GM04503 (cell line): ENCODE measurements at places on chromosomes 4 and X.

- DNase-seq, result no peak
Measured at GRCh38 chr4:10924274-10924673, 239.7 kb upstream of the CLNK start.

GRCh38 chrX:24859211-24859841 is 156.4 kb downstream of the ARX start:
- no peak for DNase-seq

DNA sequence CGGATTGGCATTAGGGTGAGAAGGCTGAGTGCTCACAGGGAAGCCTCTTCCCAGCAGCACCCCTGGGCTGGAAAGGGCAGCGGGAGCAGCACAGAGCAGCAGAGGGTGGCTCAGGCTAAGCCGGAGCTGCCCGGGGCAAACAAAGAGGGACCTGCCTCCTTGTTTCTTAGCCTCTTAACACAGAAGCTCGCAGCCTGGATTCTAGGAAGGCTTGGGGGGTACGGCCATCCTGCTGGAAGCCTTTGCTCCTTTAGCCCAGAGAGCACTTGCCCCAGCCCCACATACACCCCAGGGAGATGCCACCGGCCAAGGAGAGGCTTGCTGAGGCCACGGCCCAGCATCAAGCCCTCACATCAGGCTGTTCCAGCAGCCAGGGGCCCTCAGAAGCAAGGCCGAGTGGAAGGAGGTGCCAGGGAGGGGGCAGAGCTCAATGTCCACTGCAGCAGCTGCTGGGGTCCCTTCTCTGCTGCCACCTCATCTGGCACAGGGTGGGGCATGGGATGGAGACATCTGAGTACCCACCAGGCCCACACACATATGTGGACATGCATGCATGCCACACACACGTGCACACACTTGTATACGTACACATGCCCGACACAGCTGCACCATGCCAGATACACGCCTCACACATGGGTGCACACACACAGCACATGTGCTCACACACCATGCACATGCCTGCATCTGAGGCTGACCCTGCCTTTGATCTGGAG is 20.3 kb upstream of the SPON2 start:
- DNase-seq, result no peak

DNA sequence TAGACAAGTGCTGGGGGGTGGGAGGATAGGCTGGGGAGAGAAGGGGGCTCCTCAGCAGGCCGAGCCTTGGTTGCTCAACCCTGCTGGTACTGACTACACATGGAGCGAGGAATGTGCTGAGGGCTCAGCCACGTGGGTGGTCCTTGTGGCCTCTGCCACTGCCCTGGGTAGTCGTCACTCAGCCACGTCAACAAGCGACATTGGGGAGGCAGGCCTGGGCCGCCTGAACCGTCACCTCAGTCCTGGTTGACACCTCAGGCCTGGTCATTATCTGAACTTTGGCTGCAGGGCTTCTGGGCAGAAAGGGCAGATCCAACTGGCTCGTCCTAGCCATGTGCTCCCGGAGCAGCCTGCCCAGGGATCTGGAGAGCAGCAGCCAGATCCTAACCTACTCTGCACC is 62.7 kb upstream of the GDPD2 start:
- DNase-seq, result no peak

GRCh38 chr4:124090021-124090420 is 622.5 kb downstream of the ANKRD50 start:
- DNase-seq, result no peak

DNA sequence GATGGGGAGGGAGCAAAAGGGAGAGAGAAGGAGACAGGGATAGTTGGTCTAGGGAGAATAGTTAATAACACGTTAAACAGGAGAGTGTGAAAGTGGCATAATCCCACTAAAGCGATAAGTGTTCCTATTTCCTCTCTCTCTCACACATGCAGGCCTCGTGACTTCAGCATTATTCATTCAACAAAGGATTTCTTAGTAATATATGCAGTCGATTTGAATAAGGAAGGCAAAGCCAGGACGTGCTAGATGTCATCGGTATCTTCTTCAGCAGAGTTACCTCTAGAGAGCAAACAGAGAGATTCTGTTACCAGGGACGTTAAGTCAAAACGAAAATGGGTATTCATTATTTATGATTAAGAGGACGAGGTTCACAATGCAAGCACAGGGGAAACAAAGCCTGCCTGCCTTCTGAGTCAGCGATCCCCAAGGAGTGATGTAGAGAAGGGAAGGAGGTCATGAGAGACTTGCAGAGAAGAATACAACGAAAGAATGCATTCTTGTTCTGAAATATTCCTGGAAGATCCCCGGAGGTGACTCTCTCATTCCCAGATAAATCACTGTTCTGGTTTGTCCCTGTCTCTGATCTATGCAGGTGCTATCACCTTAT is 1048.4 kb downstream of the NLGN4X start:
- no peak for DNase-seq

GRCh38 chr4:54487491-54487890 is 170.3 kb upstream of the KIT start:
- DNase-seq, result no peak

- no peak for DNase-seq
Measured at GRCh38 chr4:1366371-1367229, 19.6 kb downstream of the UVSSA start.

DNA sequence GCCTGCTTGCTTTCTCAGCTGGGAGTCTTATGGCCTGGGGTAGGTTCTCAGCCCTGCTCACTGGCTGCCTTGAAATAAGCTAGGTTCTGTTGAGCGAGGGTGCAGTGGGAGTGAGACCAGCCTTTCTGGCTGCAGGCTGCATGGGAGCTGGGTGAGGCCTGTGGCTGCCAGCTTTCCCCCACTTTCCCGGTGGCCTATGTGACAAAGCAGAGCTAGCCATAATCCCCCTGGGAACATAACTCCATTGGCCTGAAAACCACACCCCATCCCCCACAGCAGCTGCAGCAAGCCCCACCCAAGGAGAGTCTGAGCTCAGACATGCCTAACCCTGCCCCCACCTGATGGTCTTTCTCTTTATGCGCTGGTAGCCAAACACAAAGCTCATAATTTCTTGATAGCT is 118.9 kb downstream of the KLHL4 start:
- DNase-seq, result no peak

DNA sequence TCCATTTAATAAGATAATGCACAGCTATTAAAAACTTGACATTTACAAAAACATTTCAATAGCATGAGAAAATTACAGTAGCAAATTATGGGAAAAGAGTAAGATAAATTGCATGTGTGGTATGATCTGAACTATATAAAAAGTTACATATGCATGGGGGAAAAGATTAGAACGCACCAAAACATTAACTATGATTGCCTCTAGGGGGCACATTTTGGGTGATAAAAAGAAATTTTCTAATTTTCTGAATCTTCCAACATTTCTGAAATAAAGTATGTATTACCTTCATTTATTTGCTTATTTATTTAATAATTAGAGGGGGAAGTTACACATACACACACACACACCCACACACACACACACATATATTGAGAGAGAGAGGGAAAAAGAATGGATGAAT is 19.6 kb upstream of the KDM5C start:
- no peak for DNase-seq

GRCh38 chrX:134971926-134972325 is 18.9 kb upstream of the SMIM10 start:
- DNase-seq, result no peak

- DNase-seq, result no peak
Measured at GRCh38 chrX:19270727-19271126, 73.0 kb upstream of the PDHA1 start.

- DNase-seq, result no peak
Measured at GRCh38 chrX:44099366-44099765, 126.2 kb upstream of the NDP start.

GRCh38 chrX:34560180-34560579 is 96.9 kb downstream of the TMEM47 start:
- no peak for DNase-seq

DNA sequence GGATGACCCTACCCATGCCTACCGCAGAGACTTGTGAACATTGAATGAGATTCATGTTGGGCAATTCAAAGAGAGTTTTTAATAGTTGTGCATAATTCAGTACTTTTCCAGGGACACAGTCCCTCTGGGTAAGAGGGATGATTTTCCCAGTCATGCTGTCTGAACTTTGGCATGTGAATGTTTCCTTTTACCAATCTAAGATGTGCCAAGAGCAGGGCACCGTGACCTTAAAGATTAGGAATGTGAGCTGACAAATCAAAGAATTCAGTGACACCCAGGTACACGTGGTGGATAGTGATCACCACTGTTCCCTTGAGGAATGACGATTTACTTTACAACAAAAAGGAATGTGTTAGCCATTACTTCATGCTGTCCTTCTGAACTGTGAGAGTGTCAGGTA is 515.6 kb downstream of the PPARGC1A start:
- no peak for DNase-seq

DNA sequence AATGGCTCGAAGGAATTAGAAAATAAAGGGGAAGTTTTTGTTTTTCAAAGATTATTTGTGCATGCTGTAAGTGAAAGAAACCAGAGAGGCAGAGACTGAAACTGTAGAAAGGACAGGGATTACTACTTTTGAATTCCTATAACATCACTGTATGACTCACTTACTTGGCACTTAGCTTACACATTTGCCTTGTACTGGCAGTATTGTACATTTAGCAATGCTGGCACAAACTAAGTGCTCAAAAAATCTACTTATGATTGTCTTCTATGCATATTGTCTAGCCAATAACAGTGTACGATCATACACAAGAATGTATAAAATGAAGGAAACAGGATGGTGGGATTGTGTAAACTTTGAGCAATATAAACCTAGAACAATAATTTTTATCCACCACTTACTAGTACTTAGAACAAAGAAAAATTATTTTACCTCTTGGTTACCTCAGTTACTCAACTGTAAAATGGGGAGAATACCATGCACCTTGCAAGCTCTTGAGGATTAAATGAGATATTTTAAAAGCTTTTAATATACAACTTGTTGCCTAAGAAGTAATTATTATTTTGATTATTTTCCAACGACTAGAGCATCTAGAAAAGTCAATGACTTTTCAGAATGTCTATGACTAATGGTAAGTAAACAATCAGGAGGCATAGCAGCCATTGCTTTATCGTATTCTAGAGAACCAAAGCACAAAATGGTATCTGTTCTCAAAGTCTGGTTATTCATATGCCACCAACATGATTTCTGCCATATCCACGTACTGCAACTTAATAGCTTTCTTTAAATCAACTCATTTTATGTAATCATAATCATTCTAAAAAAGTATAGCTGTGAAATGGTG is 4.7 kb downstream of the FAM120C start:
- DNase-seq, result no peak

DNA sequence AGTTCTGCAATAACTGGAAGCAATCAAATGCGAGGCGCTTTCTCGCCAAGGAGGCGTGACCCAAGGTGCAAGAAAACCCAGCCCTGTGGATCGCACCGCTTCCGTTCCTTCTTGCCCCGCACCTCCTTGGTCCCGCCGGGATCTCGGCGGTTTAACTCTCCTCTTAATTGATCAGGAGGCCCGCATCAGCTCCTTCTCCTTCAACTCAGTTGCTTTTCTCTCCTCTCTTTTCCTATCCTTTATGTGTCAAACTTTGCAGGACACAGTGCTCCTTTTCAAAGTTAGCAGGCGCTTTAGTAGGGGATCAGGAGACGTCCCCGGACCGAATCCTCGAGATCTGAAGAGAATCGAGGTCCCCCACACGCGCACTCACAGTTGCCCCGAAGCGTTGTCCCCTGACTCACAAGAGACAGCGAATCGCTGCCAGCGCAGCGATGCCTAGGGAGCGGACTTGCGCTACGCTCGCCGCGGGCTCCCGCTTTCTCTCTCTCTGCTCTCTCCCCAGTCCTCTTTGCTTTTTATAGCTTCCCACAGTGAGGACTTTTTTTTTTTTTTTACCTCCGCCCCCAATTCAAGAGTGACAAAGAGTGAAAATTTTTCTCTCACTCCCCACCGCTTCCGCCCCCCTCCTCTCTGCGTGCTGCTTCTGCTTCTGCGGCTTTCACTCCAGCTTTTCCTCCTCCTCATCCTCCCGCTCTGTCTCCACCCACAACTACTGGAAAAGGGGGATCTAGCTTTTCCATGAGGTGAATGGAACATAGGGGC is at the start of gene DKK2:
Gene DKK2 (minus strand): TSS at position 495 of the 765 bp plus-strand sequence. CDS start 722 bp downstream, outside the sequence.
- DNase-seq, result no peak

GRCh38 chr4:164700471-164700870 is 53.5 kb upstream of the SMIM31 start:
- no peak for DNase-seq

DNA sequence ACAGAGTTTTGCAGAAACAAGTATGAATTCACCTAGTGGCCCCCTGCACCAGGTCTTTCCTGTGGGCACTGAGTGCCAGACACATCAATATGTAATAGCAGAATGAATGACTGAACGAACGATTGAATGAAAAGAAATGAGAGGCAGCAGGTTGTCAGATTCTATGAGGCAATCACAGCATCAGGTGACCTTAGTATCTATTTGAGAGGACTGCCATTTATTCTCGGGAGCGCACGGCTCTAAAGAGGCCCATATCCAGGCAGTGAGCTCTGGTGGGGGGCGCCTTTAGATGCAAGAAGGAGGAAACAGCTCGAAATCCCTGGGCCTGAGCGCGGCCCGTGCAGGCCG is 528 bp upstream of the SLC25A4 start:
- no peak for DNase-seq

GRCh38 chr4:184757810-184758209 is 23.9 kb upstream of the CENPU start:
- no peak for DNase-seq

GRCh38 chr4:37968747-37969146 is 8.5 kb downstream of the PTTG2 start:
- DNase-seq, result no peak

DNA sequence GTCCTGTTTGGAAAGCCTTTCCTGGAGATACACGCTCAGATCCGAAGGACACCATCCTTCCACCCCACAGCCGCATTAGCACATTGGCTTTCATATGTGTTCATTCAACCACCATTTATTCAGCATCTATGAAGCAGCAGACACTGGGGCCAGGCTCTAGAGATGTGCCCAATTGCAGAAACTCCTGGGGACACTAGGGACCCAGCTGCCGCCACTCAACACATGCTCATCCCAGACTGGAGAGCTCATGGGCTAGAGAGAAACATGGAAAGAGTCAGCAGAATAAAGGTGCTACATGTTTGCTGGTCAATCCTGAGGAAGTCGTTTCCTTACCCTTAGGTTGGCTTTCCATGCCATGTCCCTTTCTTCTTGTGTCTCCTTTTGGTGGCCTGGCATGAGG is 7.6 kb downstream of the CTAG1A start:
- no peak for DNase-seq

- peak; percentile 18 for DNase-seq
Measured at GRCh38 chrX:54076903-54077302, 32.6 kb upstream of the PHF8 start.

- no peak for DNase-seq
Measured at GRCh38 chr4:81330018-81330417, 115.0 kb upstream of the PRKG2 start.

DNA sequence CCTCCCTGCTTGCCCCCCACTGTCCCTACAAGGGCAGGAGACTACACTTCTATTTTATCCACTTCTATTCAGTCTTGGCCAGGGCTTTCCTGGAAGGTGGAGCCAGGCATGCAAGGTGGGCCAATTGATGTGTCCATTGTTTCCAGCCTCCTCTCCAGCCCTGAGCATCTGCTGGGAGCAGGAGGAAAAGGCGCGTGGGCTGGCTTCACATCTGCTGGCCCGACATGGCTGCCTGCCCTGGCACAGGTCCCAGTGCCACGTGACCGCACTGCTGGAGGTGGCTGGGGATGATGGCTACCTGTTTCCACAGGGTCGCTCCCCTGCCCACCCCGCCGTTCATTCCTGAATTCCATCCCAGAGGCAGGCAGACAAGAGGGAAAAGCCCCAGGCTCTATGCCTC is 247.7 kb downstream of the AFAP1 start:
- DNase-seq, result no peak

- DNase-seq, result no peak
Measured at GRCh38 chr4:108965016-108965415, 202.2 kb upstream of the ETNPPL start.

GRCh38 chr4:63430105-63430504 is 979.1 kb downstream of the TECRL start:
- DNase-seq, result no peak
